Tibial artery (tissue), 4 donors: ENCODE measurements at places on chromosomes 16 and 17.

DNA sequence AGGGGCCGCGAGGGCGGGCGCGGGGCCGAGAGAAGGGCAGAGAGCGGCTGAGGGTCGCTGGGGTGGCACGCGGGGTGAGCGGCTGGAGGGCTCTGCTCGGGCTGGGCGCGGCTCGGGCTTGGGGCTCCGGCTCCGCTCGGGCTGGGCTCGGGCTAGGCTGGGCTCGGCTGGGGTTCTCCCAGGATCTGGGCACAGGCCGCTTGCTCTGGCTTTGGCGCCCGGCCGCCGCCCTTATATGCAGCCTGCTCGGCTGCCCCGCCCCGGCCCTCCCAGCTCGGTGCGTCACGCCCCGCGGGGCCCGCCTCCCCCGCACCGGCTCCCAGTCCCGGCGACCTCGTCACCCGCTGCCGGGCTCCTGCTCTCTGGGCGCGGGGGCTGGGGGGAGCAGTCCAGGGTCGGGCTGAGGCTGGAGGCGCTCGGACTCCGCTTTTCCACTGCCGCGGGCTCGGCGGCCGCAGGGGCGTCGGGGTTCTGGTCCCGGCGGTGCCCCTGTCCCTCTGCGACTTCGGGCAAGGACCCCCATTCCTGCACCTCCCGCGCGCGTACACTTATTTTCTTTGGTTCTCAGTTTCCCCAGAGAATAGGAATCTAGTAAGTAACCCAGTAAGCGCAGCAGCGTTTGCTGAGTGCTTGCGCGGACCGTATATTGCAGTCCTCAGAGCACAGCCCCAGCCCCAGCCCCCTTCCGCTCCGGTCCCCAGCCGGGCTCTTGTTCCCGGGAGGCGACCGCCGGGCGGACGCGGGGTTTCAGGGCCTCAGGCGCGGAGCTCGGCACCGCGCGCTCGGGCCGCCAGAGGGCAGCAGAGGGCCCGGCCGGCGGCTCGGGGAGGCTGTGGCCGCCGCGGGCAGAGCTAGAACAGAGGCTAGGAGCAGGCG, at the start of gene RASD1:
TSS of gene RASD1 (minus strand) at position 207 of the 876 bp plus-strand sequence. CDS start 214 bp downstream, outside the sequence.
- peak; percentile 83 for DNase-seq

DNA sequence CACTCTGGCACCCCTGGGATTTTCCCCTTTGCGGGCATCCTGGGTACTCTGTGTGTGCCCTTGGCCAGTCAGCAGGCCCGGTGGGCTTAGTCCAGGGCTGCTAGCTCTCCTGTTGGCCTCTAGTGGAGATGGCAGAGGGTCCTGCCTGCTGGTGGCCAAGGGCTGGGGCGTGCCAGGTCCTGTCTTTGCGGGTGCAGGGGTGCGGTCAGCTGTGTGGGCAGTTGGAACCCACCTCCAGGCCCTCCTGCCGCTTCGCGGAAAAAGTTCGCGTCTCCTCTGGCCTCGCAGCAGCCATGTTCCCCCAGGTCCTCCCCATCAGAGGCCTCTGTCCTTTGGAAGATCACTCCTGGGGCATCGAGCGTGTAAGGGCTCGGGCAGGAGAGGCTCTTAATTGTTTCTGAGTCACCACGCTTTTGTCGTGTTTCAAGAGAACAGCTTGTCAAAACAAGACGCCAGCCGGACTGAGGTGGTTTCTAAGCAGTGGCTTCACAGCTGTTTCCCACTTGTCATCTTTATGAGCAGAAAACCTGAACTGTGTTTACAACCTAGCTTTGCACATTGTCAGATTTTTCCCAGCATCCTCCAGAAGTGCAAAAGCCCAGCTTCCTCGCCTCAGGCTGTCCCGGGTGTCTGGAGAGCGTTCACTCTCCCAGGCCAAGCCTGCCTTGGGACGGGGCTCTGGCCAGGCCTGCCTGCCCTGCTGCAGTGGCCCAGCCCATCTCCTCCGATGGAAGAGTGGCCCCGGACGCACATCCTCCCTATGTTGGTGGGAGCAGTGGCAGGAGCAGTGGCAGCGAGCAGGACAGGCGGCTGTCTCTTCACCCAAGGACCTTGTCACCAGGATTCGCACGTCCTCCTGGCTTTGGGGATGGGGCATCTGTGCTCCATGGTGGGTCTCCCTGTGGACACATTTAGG, 5.0 kb upstream of the DNASE1L2 start:
- DNase-seq = no peak

GRCh38 chr16:2719328-2720063, 528 bp downstream of the PRSS27 start:
- no peak for DNase-seq

DNA sequence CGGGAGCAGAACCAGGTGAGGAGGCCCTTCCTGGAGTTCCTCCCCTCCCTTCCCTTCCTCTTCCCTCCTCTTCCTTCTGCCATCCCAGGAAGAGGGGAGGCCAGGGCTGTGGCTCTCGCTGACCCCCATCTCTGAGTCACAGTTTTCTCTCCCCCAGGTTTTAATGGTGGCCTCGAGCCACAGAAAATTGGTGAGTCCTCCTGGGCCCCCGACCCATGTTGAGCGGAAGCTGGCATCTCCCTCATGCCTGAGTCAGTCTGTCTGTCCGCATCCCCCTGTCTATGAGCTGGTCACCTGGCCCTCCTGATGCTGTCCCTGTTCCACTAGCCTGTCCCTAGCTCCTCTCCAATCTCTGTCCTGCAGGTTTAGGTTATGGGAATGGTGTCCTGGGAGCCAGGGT, 12.8 kb upstream of the CLDN9 start:
- no peak for DNase-seq

- no peak for DNase-seq
Observed at GRCh38 chr17:49280918-49281317, 50.3 kb upstream of the PHOSPHO1 start.

- no peak for DNase-seq
Observed at GRCh38 chr17:10384175-10384574, 11.4 kb upstream of the MYH13 start.

DNA sequence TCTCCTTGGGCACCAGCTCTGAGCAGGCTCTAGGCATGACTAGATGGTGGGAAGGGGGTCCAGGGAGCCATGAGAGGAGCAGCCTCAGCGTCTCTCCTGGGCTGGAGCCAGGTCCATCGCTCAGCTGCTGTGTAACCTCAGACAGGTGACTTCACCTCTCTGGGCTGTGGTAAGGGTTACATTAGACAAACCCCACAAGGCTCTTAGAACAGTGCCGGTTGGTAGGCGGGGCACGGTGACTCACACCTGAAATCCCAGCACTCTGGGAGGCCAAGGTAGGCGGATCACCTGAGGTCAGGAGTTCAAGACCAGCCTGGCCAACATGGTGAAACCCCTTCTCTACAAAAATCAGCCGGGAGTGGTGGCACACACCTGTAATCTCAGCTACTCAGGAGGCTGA, 18.1 kb upstream of the NPTX1 start:
- no peak for DNase-seq

- DNase-seq = no peak
Observed at GRCh38 chr17:58535431-58535830, 21.0 kb upstream of the MTMR4 start.

- DNase-seq = peak; percentile 76
Observed at GRCh38 chr17:40541873-40542557, 23.3 kb downstream of the CCR7 start.

GRCh38 chr17:17762744-17763105, 74.1 kb downstream of the SREBF1 start:
- no peak for DNase-seq

- peak; percentile 76 for DNase-seq
Observed at GRCh38 chr17:18362698-18363100, 651 bp downstream of the SHMT1 start.
